Astrocyte (in vitro differentiated cells and primary cell): ENCODE measurements at places on chromosomes 3 and 15.
A peak's percentile ranks its signal among the peaks of the same experiment; 100 is the strongest.

GRCh38 chr3:197003461-197004385 is 25.9 kb downstream of the MELTF start:
- DNase-seq: no peak

DNA sequence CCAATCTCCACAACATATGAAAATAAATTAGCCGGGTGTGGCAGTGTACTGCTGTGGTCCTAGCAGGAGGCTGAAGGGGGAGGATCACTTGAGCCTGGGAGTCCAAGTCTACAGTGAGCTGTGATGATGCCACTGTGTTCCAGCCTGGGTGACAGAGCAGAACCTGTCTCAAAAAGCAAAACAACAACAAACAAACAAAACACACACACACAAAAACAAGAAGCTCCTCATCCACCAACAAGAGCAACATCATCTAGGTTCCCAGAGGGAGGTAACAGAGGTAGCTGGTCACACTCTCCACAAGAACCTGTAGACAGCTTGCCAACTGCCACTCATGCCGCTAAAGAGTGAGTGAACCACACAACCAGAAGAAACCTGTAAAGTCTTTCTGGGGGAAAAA is 34.8 kb downstream of the PTPN9 start:
- DNase-seq: no peak

DNA sequence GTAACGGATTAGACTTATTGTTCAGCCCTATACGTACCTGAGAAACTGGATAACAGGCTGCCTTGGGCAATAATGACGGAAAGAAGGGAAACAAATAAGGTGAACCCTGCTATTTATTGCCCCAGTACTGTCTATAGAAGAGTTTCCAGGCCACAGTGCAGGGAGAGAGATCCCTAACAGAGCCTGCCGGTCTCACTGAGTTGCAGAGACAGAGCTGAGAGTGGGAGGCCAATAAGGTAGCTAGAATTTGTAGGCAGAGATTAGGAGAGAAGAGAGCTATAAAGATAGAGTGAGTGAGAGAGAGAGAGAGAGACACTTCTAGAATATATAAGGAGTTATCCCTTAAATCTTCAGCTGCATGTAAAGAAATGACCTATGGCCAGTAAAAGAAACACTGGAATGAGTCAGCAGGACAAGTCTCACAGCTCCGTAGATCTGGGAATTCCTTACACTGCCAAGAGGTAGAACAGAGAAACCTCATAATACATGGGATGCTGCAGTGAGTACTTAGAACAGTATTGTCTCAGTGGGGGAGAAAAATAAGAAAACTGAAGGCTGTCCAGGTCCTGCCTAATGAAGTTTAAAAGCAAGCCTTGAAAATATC is 51.8 kb downstream of the ST3GAL6 start:
- peak; percentile 74 for DNase-seq

DNA sequence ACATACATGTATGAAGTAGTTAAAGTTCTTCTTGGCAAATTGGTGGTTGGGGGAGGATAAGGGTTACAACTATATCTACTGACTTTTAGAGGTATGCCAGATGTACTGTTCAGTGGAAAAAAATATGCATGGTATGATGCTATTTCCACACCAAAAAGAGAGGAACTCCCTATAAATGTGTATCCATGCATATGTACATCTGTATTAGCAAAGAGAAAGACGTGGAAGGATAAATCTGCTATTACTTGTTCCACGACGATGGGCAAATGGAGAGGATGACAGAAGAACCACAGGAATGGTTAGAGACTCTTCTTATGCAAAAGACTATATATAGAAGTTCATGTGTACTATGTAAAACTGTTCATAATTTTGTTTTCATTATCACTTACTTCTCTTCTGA is 197.6 kb downstream of the RORA start:
- no peak for DNase-seq

- no peak for DNase-seq
Measured at GRCh38 chr3:143182866-143183664, 63.5 kb downstream of the CHST2 start.

GRCh38 chr3:9754678-9755077 is 4.9 kb downstream of the OGG1 start:
- DNase-seq: no peak

DNA sequence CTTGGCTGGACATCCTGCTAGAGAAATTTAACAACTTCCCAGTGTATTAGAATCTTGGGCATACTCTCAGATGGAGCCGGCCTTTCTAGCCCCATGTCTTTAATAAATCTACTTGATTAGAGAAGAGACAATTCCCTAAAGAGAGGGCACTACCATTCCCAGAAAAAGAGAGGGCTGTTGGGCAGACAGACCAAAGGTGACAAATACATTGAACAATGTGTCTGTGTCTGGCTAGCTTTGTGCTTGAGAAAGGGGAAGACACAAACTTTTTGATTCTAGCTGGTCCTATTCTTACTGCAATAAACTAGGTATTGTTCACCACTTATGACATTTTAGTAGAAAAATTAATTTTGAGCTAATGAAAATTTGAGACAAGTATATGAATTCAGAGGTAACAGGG is 57.7 kb downstream of the DUT start:
- no peak for DNase-seq

- DNase-seq: no peak
Measured at GRCh38 chr3:149723781-149724180, 28.5 kb downstream of the COMMD2 start.

DNA sequence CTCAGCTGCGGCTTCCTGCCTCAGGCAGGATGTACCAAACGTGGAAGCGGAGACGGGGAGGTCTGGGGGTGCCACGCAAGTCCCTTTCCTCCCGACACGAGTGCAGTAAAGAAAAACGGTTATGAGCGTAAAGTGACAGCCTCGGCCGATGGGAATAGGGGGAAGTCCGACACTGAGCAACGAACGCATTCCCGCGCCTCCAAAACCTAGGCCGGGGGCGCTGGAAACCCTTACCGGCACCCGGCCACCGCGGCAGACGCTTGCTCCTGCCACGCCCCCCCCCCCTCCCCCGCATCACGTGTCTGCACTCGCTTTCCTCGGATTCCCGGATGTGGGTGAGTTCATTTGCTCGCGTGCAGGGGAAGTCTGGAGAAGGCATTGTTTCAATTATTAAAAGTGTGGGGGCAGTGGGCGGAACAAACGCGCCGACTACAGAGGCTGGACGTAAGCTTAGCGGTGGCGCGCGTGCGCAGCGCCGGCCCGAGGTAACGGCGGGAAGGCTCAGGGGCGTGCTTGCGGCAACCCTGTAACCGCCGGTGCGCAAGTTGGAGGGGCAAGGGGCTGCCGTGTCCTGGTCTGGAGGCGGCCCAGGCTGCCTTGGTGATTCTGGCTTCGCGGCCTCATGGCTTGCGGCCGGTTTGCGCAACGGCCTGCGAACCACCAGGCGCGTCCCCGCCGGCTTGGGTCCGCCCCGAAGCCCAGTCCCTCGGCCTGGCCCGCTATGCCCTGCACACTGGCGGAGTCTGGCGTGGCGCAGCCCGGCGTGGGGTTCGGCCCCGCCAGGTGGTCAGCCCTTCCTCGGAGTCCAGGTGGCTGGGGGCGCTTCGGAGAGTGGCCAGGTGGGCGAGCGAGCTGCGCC is at the start of the genes ANAPC13 and CEP63:
TSS of gene ANAPC13 (minus strand) at position 268 of the 859 bp plus-strand sequence. CDS start 3,081 bp downstream, outside the sequence.
TSS of gene CEP63 (plus strand) at position 340 of the 859 bp plus-strand sequence. CDS start 9,264 bp downstream, outside the sequence.
- peak; percentile 99 for DNase-seq

DNA sequence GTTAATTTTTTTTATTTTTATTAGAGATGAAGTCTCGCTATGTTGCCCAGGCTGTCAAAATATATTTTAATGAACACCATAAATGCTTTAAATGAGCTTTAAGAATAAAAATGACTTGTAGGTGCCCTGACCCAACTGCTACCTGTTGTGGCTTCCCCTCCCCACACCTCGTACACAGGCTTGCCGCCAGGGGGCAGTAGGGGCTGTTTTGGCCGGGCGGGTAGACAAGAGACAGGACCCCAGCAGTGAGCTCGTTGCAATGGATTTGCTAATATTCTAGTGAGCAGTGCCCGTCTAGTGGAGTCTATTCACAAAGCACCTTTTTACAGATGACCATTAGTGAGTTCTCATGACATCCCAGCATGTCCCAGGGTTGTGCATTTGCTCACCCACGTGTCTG is 418.1 kb downstream of the OCA2 start:
- no peak for DNase-seq

DNA sequence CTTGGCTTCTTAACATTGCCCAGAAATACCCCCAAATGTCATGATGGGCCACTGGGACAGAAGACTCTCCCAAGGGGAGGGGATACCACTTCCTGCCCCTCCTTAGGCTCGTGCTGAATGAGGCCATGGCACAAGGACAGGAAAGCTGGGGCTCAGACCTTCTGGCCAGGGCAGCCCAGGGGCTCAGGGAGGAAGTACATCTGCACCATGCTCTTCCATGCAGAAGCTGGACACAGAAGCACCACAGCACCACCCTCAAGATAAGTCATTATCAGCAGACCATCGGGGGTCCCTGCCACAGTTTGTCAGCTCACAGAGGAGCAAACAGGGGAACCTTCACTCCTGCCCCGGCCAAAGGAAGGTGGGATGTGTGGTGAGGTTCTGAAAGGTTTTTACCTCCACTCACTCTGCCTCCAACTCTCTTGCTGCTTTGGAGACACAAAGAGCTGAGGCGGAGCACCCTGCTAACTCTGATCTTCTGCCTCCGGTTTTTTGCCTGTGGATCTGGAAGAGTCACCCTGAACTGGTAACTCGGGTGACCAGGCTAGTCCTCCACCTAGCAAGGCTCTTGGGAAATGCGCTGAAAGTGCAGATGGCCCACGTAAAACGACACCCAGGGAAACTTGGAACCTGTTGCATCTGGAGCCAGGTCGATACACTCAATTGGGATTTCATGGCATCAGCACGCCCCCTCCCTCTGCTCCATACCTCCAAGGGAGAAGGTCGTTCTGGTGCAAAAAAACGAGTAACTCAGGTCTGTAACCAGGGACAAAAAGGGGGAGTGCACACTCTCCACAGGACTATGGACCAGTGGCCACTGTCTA is 8.3 kb downstream of the BMF start:
- DNase-seq: no peak

DNA sequence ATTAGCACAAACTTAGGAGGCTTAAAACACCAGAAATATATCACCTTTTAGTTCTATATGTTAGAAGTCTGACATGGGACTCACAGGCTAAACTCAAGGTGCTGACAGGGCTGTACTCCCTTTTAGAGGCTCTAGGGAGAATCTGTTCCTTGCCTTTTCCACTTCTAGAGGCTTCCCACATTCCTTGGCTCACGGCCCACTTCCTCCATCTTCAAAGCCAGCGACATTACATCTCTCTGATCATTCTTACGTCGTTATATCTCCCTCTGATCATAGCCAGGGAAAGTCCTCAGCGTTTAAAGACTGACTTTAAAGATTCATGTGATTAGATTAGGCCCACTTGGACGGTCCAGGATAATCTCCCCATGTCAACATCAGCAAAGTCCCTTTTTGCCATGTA is 166.3 kb downstream of the GREM1 start:
- DNase-seq: no peak

DNA sequence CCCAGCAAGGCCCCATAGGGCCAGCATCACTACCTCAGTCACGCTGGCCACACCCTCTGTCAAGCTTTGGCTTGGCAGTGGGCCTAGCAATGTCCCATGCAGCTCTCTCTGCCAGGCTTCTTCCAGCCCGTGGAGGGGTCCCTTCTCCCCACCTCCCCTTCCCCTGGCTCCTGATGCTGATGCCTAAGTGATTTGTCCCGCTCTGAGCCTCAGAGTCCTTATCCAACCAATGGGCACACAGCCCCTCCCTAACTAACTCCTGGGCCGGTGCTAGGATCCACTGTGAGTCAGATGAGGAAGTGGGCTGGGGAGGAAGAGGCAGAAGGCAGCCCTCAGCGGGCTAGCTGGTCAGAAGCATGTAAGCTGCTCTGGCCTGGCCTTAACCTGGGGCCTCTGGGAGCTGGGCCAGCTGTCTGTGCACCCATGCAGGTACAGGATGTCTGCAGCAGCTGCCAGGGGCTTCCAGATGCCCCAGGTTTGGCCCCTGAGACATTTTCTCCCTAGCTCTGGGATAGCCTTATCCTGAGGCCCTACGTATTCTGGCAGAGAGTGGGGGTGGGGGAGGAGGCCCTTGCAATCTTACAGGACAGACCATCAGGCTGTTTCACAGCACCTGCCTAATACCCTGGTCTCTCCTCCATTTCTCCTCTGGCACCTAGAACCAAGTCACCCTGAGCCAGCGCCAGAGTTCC is 740 bp upstream of the ZBTB47 start:
- peak; percentile 74 for DNase-seq

GRCh38 chr3:187735383-187735782 is 9.9 kb downstream of the BCL6 start:
- DNase-seq: no peak

DNA sequence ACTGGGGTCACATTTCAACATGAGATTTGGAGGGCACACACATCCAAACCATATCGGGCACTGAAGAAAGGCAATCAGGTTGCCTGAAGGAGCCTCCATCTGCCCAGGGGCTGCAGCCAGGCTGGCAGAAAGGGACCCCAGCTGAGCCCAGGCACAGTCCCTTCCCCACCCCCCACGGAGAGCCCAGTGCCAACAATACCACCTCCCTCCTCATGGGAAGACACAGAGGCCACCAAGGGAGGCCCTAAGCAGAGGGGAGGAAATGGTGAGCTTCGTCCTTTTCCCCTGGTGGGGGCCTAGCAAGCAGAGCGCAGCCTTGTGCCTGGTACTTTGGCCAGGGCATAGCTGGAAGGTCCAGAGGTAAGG is 3.0 kb upstream of the STRA6 start:
- DNase-seq: no peak

- peak; percentile 52 for DNase-seq
Measured at GRCh38 chr15:57158589-57158988, 217.7 kb upstream of the CGNL1 start.

DNA sequence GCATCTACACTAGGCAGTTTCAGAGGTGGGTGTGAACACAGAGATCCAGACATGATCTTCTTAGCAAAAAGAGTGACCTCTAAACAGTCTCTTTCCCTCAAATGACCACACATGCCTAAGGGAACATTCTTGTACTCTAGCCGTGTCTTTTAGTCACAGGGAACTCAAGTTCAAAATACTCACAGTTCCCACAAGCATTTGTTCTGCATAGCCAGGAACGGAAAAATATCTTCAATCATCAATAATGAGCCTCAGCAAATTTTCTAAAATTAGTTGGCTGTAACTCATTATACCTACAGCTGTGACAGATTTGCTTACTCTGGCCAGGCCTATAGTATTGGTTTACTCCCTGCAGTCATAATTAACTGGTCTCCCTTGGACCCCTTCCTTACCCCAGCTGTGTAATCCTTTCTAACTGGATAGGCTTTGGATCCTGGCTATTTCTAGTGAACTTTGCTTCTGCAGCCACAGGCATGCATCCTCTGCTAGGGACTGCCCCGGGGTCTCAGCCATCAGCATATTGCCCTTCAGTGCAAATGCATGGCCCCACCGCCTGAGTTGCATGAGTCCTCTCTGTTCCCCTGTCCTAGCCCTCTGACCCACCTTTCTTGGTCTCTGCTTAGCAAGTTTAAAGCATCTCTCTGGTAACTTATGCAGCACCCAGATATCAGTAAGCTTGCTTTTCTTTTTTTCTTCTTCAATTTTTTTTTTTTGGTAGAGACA is 56.0 kb upstream of the HACD2 start:
- DNase-seq: peak; percentile 84

- peak; percentile 95 for DNase-seq
Measured at GRCh38 chr15:69557020-69557706, 104.5 kb downstream of the RPLP1 start.

GRCh38 chr3:58049143-58049785 is 41.0 kb downstream of the FLNB start:
- peak; percentile 93 for DNase-seq
